Right ventricle myocardium superior (tissue), 1 donor: ENCODE measurements at places on chromosomes 11 and 22. TPM values are rescaled to one million over a fixed set of nuclear protein-coding genes. Genes with fewer than 3 reads are reported as not detected.

The DGCR6L gene
- total RNA-seq = 45.1 TPM

DNA sequence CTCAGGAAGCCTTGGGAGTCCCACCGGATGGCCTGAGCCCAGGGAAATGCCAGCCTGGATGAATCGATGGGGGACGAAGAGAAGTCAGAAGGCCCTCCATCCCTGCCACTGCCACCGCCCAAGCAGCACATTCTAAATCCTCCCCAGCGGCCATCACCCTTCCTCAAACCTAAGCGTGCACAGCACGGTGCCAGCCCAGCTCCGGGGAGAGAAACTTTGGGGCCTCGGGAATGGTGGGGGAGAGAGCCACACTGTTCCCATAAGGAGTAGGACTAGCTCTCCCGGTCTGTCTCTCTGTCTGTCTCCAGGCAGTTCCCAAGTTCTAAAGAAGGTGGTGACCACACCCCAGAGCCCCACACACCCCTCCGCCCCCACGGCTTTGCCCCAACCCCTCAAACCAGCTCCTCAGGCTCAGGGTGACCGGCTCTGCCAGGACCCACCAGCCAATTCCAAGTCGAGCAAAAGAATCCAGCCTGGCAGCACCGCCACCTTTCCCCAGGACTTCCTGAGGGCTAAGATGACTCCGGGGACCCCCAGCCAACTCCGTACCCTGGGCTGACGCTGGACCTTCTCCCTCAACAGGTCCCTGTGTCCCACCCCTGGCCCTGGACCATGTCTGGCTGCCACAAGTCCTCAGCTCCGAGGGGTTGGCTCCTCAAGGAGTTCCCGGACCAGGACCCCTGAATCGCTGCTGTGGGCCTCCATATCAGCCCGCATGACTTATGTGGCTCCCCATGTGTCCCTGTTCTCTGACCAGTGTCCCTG lies 2.7 kb downstream of the AHNAK start:
- no peak for DNase-seq

DNA sequence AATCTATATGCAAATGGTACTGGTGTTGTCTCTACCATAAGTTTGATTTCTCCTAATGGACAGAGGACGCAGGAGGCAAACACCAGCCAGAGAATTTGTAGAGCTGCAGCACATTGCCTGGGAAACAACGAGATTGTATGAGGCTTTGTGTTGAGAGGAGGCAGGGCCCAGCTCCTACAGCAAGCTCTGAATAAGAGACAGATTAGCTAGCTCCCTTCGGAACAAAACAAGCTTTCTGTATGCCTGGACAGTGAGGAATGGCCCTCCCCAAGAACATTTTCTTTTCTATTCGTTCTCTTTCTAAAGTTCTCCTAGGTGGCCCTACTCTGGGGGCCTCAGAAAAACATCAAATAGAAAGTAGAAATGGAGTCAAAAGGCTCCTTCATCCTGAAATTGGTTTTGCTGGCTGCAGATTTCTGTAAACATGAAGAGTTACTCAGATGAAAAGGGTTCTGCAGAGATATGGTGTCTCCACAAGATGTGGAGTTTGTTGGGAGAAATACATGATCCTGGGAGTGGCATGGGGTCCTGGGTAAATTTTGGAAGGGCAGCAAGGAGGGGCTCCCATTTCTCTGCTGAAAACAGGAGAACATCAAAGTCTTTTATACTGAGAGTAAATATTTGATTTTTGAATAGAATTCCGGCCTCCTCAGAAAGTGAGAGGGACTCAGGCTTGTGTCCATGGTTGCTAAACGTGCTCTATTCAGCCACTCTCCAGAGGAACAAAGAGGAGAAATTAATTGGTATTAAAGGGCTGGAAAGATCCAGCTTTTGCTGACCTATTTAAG lies 6.8 kb upstream of the HEPACAM start:
- no peak for DNase-seq

- no peak for DNase-seq
These were observed 48.5 kb downstream of the PPP6R3 start for GRCh38 chr11:68509066-68509465.

GRCh38 chr22:37496651-37497050 lies 10.5 kb upstream of the MFNG start:
- DNase-seq = no peak

DNA sequence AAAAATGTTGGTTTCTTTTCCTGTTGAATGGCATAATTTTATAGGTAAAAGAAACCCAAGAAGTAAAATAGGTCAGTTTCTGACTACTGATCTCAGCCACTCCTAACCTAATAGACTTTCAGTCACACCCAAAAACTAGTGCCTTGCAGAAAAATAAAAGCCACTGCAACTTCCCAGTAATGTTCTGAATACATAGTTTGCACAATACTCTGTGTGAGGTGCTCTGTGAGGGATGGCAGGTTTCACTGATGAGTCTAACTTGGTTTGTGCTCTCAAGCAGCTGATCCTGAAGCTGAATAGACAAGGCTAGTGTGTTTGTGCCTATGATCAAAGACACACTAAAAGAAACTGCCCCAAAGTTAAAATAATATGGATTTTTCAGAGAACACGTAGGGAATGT lies 758.3 kb downstream of the NELL1 start:
- DNase-seq = no peak
